ENCODE measurements at places on chromosomes 1 and 21.

GRCh38 chr1:184387476-184388318 lies 868 bp downstream of the C1orf21 start:
- no peak for DNase-seq

DNA sequence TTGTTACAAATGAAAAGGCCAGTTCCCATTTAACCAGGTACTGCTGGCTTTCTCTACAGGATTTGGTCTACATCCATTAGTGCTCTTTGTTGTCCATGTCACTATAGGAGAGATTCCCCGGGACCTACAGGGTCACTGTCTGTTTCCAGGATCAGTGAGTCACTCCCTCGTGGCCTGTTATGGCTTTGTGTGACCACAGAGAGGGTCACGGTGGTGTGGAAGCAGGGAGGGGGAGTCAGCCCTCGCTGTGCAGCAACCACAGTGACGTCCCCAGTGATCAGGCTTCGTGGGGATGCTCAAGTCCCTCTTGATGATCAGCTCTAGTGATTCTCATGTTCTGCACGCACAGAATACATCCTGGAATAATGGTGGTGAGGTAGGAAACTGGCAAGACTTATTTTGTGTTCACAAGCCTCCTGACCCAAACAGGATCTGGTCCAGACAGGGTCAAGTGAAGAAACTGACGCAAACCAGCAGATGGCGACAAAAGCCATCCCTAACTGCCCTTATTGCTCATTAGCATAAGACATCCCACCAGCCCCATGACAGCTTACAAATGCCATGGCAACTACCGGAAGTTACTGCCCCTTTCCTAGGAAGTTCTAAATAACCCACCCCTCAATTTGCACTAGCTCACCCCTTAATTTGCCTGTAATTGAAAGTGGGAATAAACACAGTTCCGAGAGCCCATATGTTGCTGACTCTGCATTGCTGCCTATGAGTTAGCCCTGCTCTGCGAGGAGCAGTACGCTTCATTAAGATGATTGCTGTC lies 98.5 kb downstream of the DISC1 start:
- DNase-seq, result peak; percentile 34

GRCh38 chr1:223714849-223715603 lies 2.7 kb downstream of the CAPN2 start:
- peak; percentile 88 for DNase-seq

DNA sequence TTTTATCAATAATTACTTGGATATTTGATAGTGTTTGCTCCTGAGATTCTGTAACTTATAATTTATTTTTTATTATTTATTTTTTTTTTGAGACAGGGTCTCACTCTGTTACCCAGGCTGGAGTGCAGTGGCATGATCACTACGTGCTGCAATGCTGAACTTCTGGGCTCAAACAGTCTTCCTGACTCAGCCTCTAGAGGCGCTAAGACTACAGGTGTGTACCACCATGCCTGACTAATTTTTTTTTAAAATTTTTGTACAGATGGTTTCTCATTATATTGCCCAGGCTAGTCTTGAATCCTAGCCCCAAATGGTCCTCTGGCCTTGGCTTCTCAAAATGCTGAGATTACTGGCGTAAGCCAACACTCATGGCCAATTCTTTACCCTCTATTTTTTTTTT lies 845.5 kb upstream of the ADGRL4 start:
- no peak for DNase-seq

DNA sequence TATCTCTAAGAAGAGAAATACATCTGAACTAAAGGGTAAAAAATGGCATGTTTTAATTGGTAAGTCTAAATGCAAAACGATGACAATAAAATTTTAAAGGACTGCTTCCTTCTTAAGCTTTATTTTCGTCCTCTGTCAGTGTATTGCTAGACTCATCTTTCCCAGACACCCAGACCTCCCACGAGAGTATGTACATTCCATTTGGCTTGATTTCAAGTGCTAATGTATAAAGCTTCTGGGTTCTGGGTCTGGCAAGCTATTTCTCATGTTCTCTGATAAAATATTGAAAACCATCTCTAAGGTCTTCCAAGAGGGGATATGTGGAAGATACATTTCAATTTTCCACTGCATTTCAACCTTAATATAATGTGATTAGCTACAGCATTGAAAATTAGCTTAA lies 24.6 kb upstream of the SLC2A1 start:
- peak; percentile 43 for DNase-seq

DNA sequence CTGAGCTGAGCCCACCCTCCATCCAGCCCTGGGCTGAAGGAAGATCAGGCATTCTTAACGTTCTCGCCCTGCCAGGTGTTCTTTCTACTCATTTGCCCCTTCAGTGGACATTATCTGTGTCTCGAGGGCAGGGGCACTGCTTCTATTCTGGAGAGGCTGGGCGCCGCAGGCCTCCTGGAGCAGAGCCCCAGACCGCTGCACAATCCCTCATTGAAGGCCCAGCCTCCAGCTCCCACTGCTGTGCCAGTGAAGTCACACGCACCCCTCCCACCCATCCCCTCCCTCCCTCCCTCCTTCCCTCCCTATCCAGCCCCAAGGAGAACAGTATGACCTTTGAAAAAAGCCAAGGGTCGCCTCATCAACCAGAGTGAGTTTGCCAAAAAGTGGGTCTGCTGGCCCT lies 76.7 kb downstream of the NFASC start:
- DNase-seq, result no peak

DNA sequence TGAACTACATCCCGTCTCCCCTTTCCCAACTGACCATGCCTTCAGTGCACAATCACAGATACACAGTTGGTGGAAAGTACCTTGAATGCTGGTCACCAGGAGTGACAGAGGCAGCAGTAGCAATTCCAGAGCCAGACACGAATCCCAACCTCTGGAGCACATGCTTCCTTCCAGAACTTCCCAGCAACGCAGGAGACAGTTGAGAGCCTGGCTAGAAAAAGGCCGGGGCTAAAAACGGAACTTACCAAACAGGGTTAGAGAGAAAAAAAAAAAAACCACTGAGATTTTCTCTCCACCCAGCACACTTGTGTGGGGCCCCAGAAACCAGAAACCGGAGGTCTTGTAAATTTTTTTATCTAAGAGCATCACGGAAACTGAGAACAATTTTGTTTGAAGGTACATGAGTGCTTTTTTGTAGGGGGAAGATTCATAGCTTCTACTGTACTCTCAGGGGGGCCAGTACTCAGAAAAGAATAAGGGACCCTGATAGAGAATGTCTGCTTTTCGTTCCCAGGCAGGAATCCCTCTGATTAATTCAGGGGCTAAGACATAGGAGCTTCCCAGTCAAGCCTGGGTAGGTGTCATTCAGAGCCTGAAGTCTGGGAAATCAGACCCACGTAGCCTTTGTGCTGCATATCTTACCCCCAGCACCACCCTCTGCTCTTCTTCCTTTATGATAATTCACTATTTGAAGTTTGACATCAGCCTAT lies at the start of gene CD48:
Gene CD48, minus strand, starts transcription at position 221 of the 710 bp plus-strand sequence. Its CDS starts 59 bp downstream, at position 162.
- no peak for DNase-seq

- DNase-seq, result no peak
Measured at GRCh38 chr21:37210130-37210529, 57.0 kb downstream of the VPS26C start.

DNA sequence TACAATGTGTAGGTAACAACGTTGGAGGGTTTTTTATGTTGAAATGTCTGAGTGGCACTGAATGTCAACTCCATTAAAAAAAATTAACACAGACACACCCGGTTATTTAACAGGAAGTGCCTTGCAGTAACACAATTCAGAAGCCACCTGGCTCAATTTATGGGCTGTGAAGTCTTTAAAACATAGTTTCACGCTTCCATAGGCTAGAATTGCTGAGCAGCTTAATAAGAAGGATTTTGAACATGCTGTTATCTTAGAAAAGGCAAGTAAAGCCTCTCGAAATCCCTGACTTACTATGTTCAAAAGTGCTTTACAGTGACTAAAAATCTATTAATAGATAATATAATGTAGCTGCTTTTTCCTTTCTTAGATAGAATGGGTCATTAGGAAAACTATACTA lies 19.7 kb downstream of the SRSF4 start:
- DNase-seq, result no peak

DNA sequence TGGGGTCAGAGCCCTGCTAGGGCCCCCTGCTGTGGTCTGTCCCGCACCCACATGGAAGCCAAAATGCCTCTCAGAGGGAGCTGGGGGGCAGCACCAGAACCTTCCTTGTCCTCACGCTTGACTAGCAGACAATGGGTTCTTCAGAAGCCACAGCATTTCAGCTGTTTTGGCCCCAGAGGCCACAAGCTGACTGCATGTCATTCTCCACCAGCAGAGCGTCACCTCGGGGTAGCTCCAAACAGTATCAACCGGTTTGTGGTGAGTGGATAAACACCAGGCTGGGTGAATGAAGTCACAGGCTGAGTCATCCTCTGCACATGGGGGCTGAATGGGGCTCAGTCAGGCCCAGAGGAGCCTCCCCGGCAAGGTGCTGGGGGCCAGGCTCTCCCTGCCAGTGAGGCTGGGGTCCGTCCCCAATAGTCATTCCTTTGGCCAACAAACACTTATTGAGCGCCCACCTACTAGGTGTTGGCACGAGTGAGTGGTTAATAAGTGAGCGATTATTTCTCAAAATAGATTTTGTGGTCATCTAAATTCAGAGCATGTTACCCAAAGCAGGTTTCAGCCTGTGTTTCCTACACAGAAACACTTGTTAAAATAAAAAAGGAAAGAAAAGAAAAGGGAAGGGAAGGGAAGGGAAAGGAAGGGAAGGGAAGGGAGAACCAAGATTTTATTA lies 9.1 kb downstream of the OLIG1 start:
- DNase-seq, result peak; percentile 11
